ENCODE measurements at places on chromosomes 3 and 15.

GRCh38 chr15:38758043-38758442 lies 193.4 kb upstream of the RASGRP1 start:
- H3K36me3 ChIP-seq, result no peaks in the 10 kb centered on the region
- H3K4me3 ChIP-seq, result no peak overlapping the region
- no peak for DNase-seq
- H3K4me1 ChIP-seq, result no peaks in the 10 kb centered on the region
- no peak overlapping the region for H3K27ac ChIP-seq

DNA sequence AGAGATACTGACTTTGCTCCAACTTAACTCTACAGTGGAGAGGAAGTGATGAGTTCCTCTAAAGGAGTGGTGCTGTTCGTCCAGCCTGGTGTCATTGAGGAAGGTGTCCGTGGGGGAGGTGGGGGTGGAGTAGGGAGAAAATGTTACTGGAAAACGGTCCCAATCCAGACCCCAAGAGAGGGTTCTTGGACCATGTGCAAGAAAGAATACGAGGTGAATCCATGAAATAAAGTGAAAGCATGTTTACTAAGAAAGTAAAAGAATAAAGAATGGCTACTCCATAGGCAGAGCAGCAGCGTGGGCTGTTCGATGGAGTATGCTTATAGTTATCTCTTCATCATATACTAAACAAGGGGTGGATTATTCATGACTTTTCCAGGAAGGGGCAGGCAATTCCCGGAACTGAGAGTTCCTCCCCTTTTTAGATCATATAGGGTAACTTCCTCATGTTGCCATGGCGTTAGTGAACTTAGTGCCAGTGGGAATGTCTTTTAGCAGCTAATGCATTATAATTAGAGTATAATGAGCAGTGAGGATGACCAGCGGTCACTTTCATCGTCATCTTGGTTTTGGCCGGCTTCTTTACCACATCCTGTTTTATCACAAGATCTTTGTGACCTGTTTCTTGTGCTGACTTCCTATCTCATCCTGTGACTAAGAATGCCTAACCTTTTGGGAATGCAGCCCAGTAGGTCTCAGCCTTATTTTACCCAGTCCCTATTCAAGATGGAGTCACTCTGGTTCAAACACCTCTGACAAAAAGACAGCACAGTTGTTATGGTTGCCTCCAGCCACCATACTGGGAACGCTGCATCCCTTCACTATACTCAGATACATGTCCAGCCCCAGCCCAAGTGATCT lies 38.6 kb downstream of the CLEC3B start:
- no peak overlapping the region for H3K4me3 ChIP-seq
- no peak for DNase-seq
- peaks cover 6% of the 10 kb centered on the region for H3K4me1 ChIP-seq
- H3K36me3 ChIP-seq, result no peaks in the 10 kb centered on the region

- H3K4me3 ChIP-seq, result no peak overlapping the region
- no peak for DNase-seq
- H3K27me3 ChIP-seq, result peaks cover 22% of the 10 kb centered on the region
- no peaks in the 10 kb centered on the region for H3K36me3 ChIP-seq
- no peaks in the 10 kb centered on the region for H3K4me1 ChIP-seq
- H3K27ac ChIP-seq, result no peak overlapping the region
Measured at GRCh38 chr15:51260202-51260601, 78.2 kb downstream of the CYP19A1 start.

DNA sequence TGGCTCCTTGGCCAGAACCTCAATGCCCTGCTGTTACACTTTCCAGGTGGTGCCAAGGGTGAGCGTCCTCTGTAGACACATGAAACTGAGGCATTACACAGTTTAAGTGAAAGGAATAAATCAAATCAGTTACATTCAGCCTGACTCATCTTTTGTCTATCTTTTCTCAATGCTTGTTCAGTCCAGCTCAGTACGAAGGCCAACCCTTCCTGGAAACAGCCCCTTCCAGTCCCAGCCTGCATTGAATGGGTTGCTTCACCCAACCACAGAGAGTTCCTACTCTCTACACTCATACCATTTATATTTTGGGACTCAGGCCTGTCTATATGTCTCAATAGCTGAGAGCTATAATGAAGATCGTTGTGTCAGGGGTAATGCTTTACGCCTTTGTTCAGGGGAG lies 363.6 kb downstream of the RORA start:
- H3K27ac ChIP-seq, result no peak overlapping the region
- no peaks in the 10 kb centered on the region for H3K27me3 ChIP-seq
- H3K4me1 ChIP-seq, result no peaks in the 10 kb centered on the region
- no peak overlapping the region for H3K4me3 ChIP-seq
- no peaks in the 10 kb centered on the region for H3K36me3 ChIP-seq

DNA sequence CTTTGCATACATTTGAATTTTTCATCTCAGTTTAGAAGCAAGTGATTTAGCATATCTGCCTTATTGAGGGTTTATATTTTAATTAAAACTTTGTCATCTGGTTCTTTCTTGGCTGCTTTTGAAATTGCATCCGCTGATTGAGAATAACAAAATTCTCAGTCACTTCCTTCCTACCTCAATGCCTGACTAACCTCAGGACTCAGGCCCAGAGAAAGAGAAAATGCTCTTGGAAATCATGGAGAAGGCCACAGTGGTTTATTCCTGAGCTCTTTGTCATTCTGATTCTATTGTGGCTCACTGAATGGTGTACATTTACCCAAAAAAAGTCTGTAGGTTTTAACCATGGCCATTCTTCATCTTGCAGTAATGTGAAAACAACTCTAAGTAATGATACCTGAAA lies 533.9 kb downstream of the TBL1XR1 start:
- no peak overlapping the region for H3K4me3 ChIP-seq
- H3K4me1 ChIP-seq, result no peaks in the 10 kb centered on the region
- no peaks in the 10 kb centered on the region for H3K27me3 ChIP-seq
- H3K27ac ChIP-seq, result no peak overlapping the region
- H3K36me3 ChIP-seq, result no peaks in the 10 kb centered on the region

DNA sequence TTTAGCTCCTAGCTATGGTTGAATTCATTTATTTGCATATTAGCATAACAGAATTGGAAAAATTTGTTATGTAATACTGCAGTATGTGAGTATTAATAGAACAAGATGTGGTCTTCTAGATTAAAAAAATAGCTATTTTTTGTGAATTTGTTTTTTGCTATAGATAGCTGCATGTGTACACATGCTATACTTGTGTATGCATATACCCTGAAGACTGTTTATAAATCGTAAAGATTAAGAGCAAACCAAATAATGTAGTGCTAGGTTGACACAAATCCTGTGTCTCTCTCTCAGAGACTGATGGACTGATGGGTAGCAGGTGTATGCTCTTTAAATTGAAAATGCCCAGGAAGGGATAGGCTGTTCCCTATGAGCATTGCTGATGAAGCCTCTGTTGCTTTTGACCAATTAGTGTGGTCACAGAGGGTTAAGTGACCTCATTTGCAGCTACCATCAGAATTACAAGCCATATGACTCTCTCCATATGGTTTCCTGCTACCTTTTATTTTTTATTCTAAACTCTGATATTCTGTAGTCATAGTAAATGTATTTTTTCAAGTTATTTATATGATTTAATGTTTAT lies 9.0 kb downstream of the PLCL2 start:
- no peak for DNase-seq
- peak overlapping the region; percentile 35 for H3K27ac ChIP-seq
- H3K4me3 ChIP-seq, result peak overlapping the region; percentile 32
- peaks cover 91% of the 10 kb centered on the region for H3K4me1 ChIP-seq
- H3K27me3 ChIP-seq, result no peaks in the 10 kb centered on the region

GRCh38 chr3:98561727-98562521 lies 30.1 kb downstream of the GPR15 start:
- no peak for DNase-seq
- no peak overlapping the region for H3K4me3 ChIP-seq
- no peaks in the 10 kb centered on the region for H3K36me3 ChIP-seq
- peaks cover 45% of the 10 kb centered on the region for H3K4me1 ChIP-seq
- peak overlapping the region; percentile 50 for H3K27ac ChIP-seq

- peaks cover 52% of the 10 kb centered on the region for H3K4me1 ChIP-seq
- H3K27ac ChIP-seq, result no peak overlapping the region
- H3K36me3 ChIP-seq, result no peaks in the 10 kb centered on the region
- no peak for DNase-seq
- no peak overlapping the region for H3K4me3 ChIP-seq
- no peaks in the 10 kb centered on the region for H3K27me3 ChIP-seq
Measured at GRCh38 chr15:84731774-84732173, 15.8 kb upstream of the SEC11A start.

DNA sequence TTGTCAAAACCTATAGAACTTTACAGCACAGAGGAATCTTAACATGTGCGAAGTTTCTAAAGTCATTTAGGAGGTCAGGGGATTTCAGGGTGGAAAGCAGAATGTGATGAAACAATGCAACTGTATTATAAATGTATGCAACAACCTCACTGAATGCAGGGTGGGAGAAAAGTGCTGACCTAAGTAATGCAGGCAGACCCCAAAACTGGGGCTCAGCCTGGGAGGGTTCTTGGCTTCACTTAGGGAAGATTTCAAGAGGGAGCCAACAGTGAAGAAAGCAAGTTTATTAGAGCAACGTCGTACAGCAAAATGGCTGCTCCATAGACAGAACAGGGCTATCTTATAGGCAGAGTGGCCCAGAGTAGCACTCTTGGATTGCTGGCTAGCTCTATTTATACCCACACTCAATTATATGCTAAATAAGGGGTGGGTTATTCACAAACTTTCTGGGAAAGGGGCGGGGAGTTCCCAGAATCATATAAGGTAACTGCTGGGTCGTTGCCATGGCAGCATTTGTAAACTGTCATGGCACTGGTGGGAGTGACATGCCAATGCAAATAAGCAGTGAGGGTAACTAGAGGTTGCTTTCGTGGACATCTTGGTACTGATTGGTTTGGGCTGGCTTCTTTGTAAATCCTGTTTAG lies 14.2 kb upstream of the CAND2 start:
- H3K4me3 ChIP-seq, result no peak overlapping the region
- peaks cover 25% of the 10 kb centered on the region for H3K27me3 ChIP-seq
- no peak for DNase-seq
- no peaks in the 10 kb centered on the region for H3K4me1 ChIP-seq
- H3K27ac ChIP-seq, result no peak overlapping the region

GRCh38 chr3:13053420-13053819 lies 19.8 kb downstream of the IQSEC1 start:
- H3K27ac ChIP-seq, result no peak overlapping the region
- peaks cover 50% of the 10 kb centered on the region for H3K4me1 ChIP-seq
- H3K27me3 ChIP-seq, result no peaks in the 10 kb centered on the region

DNA sequence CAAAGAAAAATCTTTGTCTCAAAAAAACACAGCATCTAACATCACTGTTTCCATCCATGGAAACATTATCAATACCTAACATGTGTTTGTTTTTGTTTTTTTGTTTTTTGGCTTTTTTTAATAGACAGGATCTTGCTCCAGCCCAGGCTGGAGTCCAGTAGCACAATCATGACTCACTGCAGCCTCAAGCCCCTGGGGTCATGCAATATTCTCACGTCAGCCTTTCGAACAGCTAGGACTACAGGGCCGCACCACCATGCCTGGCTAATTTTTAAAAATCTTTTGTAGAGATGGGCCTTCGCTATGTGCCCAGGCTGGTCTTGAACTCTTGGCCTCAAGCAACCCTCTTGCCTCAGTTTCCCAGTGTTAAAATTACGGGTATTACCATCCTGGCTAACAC lies 52.8 kb downstream of the RAF1 start:
- H3K27ac ChIP-seq, result no peak overlapping the region
- no peak overlapping the region for H3K4me3 ChIP-seq
- DNase-seq, result no peak

- no peak overlapping the region for H3K27ac ChIP-seq
- H3K4me3 ChIP-seq, result no peak overlapping the region
- no peak for DNase-seq
- H3K4me1 ChIP-seq, result no peaks in the 10 kb centered on the region
- H3K27me3 ChIP-seq, result peaks cover 2% of the 10 kb centered on the region
Measured at GRCh38 chr15:88126695-88127431, 129.7 kb downstream of the NTRK3 start.

GRCh38 chr3:79808515-79808914 lies 40.7 kb upstream of the ROBO1 start:
- no peak for DNase-seq
- no peaks in the 10 kb centered on the region for H3K27me3 ChIP-seq

- no peak for DNase-seq
- H3K27me3 ChIP-seq, result no peaks in the 10 kb centered on the region
- H3K4me1 ChIP-seq, result no peaks in the 10 kb centered on the region
- no peak overlapping the region for H3K27ac ChIP-seq
- H3K4me3 ChIP-seq, result no peak overlapping the region
Measured at GRCh38 chr3:134590766-134591165, 60.1 kb downstream of the KY start.

DNA sequence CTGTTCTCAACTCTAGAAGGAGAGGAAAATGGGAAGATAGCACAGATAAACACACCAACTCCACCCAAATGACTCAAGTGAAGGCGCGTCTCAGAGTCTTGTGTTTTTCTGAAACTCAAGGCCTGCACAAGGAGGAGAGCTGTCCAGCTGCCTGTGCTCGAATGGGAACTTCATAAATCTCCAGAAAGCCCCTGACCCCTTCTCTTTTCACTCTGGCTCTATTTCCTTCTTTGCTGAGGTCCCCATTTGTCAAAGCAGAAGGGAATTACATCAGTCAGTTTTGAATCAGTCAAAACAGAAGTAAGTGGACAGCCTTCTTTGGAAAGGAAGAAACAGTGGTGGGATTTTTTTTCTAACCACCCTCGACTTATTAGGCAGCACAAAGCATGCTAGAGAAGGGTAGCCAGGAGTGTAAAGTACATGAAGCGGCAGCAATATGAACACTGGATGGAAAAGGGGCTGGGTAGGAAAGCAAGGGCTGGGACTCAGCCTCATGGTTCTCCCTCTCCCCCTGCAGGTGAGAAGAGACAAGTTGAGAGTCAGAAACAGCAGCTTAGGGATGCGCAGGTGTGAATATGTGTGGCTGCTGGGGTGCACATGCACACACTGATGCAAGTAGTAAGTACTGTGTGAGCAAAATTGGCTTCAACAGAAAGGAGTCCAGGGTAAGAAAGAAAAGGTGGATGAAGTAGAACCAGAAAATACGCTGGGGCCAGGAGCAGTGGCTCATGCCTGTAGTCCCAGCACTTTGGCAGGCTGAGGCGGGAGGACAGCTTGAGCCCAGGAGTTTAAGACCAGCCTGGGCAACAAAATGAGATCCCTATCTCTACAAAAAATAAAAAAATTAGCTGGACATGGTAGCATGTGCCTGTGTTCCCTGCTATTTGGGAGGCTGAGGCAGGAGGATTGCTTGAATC lies 36.6 kb upstream of the MAGEF1 start:
- H3K4me1 ChIP-seq, result no peaks in the 10 kb centered on the region
- no peak overlapping the region for H3K27ac ChIP-seq
- peaks cover 8% of the 10 kb centered on the region for H3K27me3 ChIP-seq
- no peaks in the 10 kb centered on the region for H3K36me3 ChIP-seq
- no peak for DNase-seq

GRCh38 chr3:116897382-116897781 lies 187.8 kb downstream of the TUSC7 start:
- no peak overlapping the region for H3K4me3 ChIP-seq
- no peak for DNase-seq
- no peak overlapping the region for H3K27ac ChIP-seq
- H3K27me3 ChIP-seq, result no peaks in the 10 kb centered on the region

- no peaks in the 10 kb centered on the region for H3K4me1 ChIP-seq
- H3K27me3 ChIP-seq, result peaks cover 10% of the 10 kb centered on the region
- H3K4me3 ChIP-seq, result no peak overlapping the region
- no peak overlapping the region for H3K27ac ChIP-seq
- no peak for DNase-seq
Measured at GRCh38 chr3:87206635-87207034, 20.5 kb upstream of the CHMP2B start.

GRCh38 chr3:72009851-72010443 lies 225.0 kb upstream of the PROK2 start:
- H3K27me3 ChIP-seq, result peaks cover 2% of the 10 kb centered on the region
- H3K27ac ChIP-seq, result no peak overlapping the region
- no peak overlapping the region for H3K4me3 ChIP-seq
- no peaks in the 10 kb centered on the region for H3K36me3 ChIP-seq

Data from activated B cell treated with CpG ODN at 0.5 μM for 24 hours (primary cell).